ENCODE measurements at places on chromosomes 3 and 15. TPM values are rescaled to one million over a fixed set of nuclear protein-coding genes. Genes with fewer than 3 reads are reported as not detected.

QARS1 gene
- 174 TPM for total RNA-seq

DNA sequence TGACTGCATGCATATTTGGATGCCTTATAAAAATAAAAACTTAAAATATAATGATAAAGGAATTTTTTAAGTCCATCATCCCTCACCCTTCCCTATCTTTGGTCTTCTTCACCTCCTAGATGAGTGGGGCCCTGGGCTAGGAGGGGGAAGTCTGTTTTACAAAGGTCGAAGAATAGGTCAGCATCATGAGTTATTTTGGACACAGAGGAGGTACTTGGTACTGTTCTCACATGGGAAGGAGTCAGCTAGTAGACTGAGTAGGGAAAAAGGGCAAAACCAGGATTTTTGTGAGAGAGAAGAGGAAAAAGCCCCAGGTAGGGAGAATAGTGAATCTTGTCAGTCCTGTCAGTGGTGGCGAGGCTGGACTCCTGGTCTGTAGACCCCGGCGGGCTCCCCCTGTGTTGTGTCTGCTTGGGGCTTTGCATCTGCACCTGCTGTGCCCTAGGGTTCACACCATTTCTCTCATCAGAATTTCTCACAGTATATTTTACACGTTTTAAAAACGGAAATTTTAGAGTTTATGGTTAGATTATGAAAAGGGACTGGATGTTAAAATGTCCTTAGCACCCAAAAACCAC, 17.2 kb downstream of the GCSAM start:
- H3K27me3 ChIP-seq = no peaks in the 10 kb centered on the region
- H3K27ac ChIP-seq = no peak overlapping the region
- peaks cover 4% of the 10 kb centered on the region for H3K36me3 ChIP-seq
- H3K4me3 ChIP-seq = no peak overlapping the region

- no peak for DNase-seq
- H3K4me1 ChIP-seq = no peaks in the 10 kb centered on the region
- H3K27ac ChIP-seq = no peak overlapping the region
- H3K4me3 ChIP-seq = no peak overlapping the region
- H3K27me3 ChIP-seq = no peaks in the 10 kb centered on the region
Observed at GRCh38 chr15:80659375-80659774, 35.7 kb upstream of the ABHD17C start.

- no peaks in the 10 kb centered on the region for H3K4me1 ChIP-seq
- H3K36me3 ChIP-seq = no peaks in the 10 kb centered on the region
- no peak for DNase-seq
- H3K27ac ChIP-seq = no peak overlapping the region
- no peak overlapping the region for H3K4me3 ChIP-seq
Observed at GRCh38 chr3:880371-880770, 212.5 kb upstream of the CNTN6 start.

GRCh38 chr3:55484191-55484689, 2.9 kb downstream of the WNT5A start:
- H3K4me3 ChIP-seq = no peak overlapping the region
- no peaks in the 10 kb centered on the region for H3K27me3 ChIP-seq
- H3K27ac ChIP-seq = no peak overlapping the region
- peak; percentile 45 for DNase-seq
- H3K36me3 ChIP-seq = no peaks in the 10 kb centered on the region

- no peaks in the 10 kb centered on the region for H3K27me3 ChIP-seq
- H3K36me3 ChIP-seq = no peaks in the 10 kb centered on the region
- H3K4me3 ChIP-seq = no peak overlapping the region
Observed at GRCh38 chr3:151798466-151798865, 15.4 kb upstream of the AADAC start.

- H3K4me3 ChIP-seq = no peak overlapping the region
- no peaks in the 10 kb centered on the region for H3K4me1 ChIP-seq
- DNase-seq = no peak
- H3K27ac ChIP-seq = no peak overlapping the region
- H3K27me3 ChIP-seq = no peaks in the 10 kb centered on the region
Observed at GRCh38 chr3:115627180-115628074, 4.1 kb downstream of the GAP43 start.

DNA sequence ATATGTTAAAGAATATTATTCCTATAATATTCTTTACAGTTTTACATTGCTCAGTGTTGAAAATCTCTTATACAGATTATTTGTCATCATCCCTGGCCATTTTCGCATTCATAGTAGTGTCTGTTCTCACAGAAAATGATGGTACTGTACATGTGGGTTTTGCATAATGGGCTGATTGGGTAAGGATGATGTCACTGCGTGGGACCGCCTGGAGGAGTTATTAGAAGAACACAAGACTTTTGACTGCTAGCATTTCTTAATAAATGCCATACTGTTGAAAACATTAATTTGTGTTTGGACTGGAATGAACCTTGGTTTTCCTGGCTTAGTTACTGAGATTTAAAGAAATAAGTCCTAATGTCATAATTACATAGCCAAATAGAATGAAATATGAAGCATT, 20.3 kb downstream of the LRCH3 start:
- no peak overlapping the region for H3K4me3 ChIP-seq
- peak; percentile 33 for DNase-seq
- H3K27ac ChIP-seq = no peak overlapping the region

DNA sequence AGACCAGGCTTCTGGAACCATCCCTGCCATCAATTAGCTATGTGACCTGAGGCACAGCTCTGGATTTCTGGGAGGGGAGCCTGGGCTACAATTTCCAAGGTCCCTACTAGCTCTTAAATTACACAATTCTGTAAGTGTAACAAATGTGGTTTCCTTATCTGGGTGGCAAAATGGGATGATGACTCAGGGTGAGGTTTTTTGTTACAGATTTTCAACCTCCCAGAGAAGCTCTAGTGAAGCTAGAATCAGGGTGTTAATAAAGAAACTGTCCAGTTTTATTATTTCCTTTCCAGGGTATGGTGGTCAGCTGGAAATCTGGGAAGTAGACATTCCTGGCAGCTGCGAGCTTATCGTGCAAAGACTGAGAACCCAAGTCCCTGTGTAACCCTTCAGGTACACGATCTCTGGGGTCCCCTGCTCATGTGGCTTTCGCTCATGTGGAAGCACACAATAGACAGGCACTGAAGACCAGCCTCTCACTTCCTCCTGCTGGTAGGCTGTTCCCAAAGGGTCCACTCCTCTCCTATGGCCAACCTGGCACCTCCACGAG, 7.3 kb downstream of the RAB27A start:
- peaks cover 74% of the 10 kb centered on the region for H3K4me1 ChIP-seq
- DNase-seq = peak; percentile 41
- no peak overlapping the region for H3K4me3 ChIP-seq
- H3K27ac ChIP-seq = peak overlapping the region; percentile 85

DNA sequence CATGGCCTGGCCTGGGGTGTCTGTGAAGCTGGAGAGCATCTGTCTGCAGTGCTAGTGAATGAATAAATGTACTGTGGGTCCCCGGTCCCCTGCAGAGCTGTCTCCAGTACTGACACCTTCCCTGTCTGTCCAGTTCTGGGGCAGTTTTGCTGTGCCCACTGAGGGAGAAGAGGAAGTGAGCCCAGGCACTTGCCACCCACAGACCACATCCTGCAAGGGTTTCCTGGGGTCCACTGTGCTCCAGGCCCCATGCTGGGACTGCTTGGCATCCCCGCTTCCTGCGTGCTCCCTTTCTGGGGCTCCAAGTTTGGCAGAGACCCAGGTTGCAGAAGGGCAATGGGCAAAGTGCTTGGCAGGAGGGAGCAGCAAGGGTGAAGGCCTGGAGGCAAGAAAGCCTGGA, 4.9 kb upstream of the SLC6A6 start:
- no peaks in the 10 kb centered on the region for H3K27me3 ChIP-seq
- no peak overlapping the region for H3K27ac ChIP-seq
- H3K4me1 ChIP-seq = no peaks in the 10 kb centered on the region
- peak; percentile 64 for DNase-seq
- no peaks in the 10 kb centered on the region for H3K36me3 ChIP-seq

DNA sequence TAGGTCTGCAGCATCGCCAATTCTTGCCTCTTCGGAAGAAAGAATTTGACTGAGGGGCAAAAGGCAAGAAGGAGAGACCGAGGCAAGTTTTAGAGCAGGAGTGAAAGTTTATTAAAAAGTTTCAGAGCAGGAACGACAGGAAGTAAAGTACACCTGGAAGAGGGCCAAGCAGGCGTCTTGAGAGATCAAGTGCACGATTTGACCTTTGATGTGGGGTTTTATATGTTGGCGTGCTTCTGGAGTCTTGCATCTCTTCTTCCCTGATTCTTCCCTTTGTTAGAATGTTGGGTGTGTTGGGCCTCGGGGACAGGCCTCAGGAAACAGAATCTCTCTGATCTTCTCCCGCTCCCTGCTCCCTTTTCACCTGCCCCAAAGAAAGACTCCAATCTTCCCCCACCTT, 40.6 kb upstream of the FLNB start:
- no peaks in the 10 kb centered on the region for H3K4me1 ChIP-seq
- no peak overlapping the region for H3K27ac ChIP-seq
- no peaks in the 10 kb centered on the region for H3K36me3 ChIP-seq
- no peak for DNase-seq
- no peaks in the 10 kb centered on the region for H3K27me3 ChIP-seq

IGDCC3 gene
- total RNA-seq = not detected

ACKR2 gene
- 1.1 TPM for total RNA-seq

GRCh38 chr3:147218965-147219364, 187.4 kb downstream of the ZIC4 start:
- H3K4me3 ChIP-seq = no peak overlapping the region
- H3K36me3 ChIP-seq = no peaks in the 10 kb centered on the region
- no peak overlapping the region for H3K27ac ChIP-seq

OIP5 gene
- total RNA-seq = not detected

GRCh38 chr3:11629716-11630115, 14.0 kb downstream of the VGLL4 start:
- no peaks in the 10 kb centered on the region for H3K36me3 ChIP-seq
- H3K27ac ChIP-seq = no peak overlapping the region
- no peak for DNase-seq
- H3K4me3 ChIP-seq = no peak overlapping the region

RPL35A gene
- total RNA-seq = 771 TPM
